Stimulated activated naive B cell treated with anti-CD40 and anti-IgM and Interleukin-4, amounts not matched to agents 10 μg/mL and 1 μg/mL and 100 μg/mL, for 72 hours (primary cell): ENCODE measurements at places on chromosomes 2 and 18.

- H3K27me3 ChIP-seq = no peaks in the 10 kb centered on the region
- peaks cover 33% of the 10 kb centered on the region for H3K36me3 ChIP-seq
- DNase-seq = no peak
Measured at GRCh38 chr2:65075605-65076344, 19.6 kb downstream of the CEP68 start.

GRCh38 chr2:233354500-233354924 lies 218 bp downstream of the DGKD start:
- H3K27ac ChIP-seq = no peak overlapping the region
- H3K36me3 ChIP-seq = peaks cover 52% of the 10 kb centered on the region
- peaks cover 67% of the 10 kb centered on the region for H3K4me1 ChIP-seq
- no peaks in the 10 kb centered on the region for H3K27me3 ChIP-seq
- peak overlapping the region; percentile 64 for H3K4me3 ChIP-seq

- H3K27me3 ChIP-seq = no peaks in the 10 kb centered on the region
- peaks cover 7% of the 10 kb centered on the region for H3K4me1 ChIP-seq
- H3K27ac ChIP-seq = no peak overlapping the region
- no peak overlapping the region for H3K4me3 ChIP-seq
Measured at GRCh38 chr2:190947141-190947540, 66.5 kb downstream of the GLS start.

GRCh38 chr18:45940724-45941123 lies 26.4 kb downstream of the EPG5 start:
- DNase-seq = no peak
- H3K27me3 ChIP-seq = no peaks in the 10 kb centered on the region
- no peak overlapping the region for H3K27ac ChIP-seq
- H3K36me3 ChIP-seq = peaks cover 55% of the 10 kb centered on the region
- peaks cover 11% of the 10 kb centered on the region for H3K4me1 ChIP-seq
- H3K4me3 ChIP-seq = no peak overlapping the region

- peaks cover 4% of the 10 kb centered on the region for H3K27me3 ChIP-seq
- no peak overlapping the region for H3K27ac ChIP-seq
- H3K4me1 ChIP-seq = peaks cover 6% of the 10 kb centered on the region
- H3K4me3 ChIP-seq = no peak overlapping the region
- no peak for DNase-seq
Measured at GRCh38 chr18:10417191-10417590, 37.2 kb upstream of the APCDD1 start.

GRCh38 chr18:25287106-25287505 lies 64.9 kb downstream of the ZNF521 start:
- H3K4me1 ChIP-seq = peaks cover 3% of the 10 kb centered on the region
- DNase-seq = no peak
- no peak overlapping the region for H3K4me3 ChIP-seq
- H3K27me3 ChIP-seq = peaks cover 3% of the 10 kb centered on the region

- H3K27me3 ChIP-seq = no peaks in the 10 kb centered on the region
- peaks cover 32% of the 10 kb centered on the region for H3K4me1 ChIP-seq
- H3K27ac ChIP-seq = no peak overlapping the region
- DNase-seq = no peak
- no peak overlapping the region for H3K4me3 ChIP-seq
- H3K36me3 ChIP-seq = no peaks in the 10 kb centered on the region
Measured at GRCh38 chr2:30362468-30363081, 84.5 kb upstream of the LCLAT1 start.
